Mucosa of descending colon (tissue), 3 donors: ENCODE measurements at places on chromosomes 3 and 15. TPM values are rescaled to one million over a fixed set of nuclear protein-coding genes. Genes with fewer than 3 reads are reported as not detected.

DNA sequence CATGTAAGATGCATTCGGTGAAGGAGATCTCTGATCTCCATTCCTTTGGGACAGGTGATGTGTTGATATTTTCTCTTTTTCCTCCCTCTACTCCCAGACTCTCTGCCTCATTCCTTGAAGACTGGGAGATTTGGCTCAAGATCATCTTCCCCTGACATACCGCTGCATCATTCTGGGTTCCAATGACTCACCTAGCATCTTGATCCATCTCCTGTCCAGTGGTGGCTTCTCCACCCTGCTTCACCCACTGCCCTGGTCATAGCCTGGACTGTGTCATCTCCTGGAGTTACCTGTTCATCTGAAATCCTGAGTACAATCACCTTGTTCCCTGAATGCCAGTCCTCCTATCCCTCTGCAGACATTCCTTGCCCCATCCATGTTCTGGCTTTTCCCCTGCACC, 57.4 kb upstream of the TRAK1 start:
- no peak for DNase-seq

- DNase-seq: peak; percentile 66
Measured at GRCh38 chr3:73624017-73624820, 522 bp downstream of the PDZRN3 start.

DNA sequence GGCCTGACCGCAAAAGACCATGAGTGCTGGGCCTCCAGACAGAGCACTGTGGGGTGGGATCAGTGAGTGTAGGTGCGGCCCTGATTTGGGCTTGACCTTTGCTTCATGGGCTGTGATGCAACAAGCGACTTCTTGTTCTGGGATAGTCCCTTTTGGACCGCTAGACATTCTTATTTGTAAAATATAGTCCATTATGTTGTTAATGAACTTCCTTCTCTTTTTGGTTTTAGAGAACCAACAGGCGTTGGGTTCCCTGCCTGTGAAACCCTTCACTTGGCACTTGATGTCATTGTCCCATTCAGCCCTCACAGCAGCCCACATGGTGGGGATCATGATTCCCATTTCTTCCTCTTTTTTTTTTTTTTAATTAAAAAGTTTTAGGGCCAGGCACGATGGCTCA, 15.8 kb upstream of the TRH start:
- DNase-seq: no peak

GRCh38 chr15:55695432-55695831, 47.5 kb downstream of the PRTG start:
- DNase-seq: no peak

DNA sequence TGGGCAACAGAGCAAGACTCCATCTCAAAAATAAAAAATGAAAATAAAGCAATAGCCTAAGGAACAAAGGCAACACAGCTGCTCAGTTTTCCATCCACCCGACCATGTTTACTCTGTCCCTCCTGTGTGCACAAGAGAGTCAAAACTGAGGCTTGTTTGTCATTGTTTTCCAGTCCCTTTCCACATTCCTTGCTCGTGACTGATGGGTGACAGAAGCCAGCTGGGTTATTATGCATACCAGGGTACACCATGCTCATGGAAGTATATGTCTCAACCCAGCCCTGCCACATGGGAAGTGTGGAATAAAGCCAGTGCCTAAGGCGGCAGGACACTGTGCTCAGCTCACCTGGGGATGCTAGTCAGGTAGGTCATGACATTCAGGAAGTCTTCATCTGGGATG, 49.5 kb downstream of the MCF2L2 start:
- DNase-seq: no peak

GRCh38 chr15:28946803-28947202, 61.0 kb downstream of the APBA2 start:
- no peak for DNase-seq

GRCh38 chr3:104397713-104398112, 969.0 kb upstream of the ALCAM start:
- DNase-seq: no peak

DNA sequence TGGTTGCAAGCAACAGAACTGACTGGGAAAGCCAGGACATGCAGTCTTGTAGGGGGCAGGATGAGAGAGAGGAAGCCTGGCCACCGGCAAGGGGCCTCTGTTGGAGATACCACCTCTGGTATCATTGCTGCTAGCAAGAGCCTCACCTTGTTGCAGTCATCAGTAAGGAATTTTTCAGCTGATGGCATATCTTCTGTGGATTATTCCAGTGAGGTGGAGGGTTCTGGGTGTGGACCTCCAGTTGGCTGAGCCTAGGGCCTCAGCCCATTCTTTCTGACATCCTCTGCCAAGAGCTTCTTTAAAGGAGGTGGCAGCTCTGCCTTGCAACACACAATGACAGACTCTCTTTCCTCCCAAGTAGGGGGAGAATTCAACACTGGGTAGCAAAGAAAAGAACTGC, 128.9 kb downstream of the AQP9 start:
- DNase-seq: no peak

DNA sequence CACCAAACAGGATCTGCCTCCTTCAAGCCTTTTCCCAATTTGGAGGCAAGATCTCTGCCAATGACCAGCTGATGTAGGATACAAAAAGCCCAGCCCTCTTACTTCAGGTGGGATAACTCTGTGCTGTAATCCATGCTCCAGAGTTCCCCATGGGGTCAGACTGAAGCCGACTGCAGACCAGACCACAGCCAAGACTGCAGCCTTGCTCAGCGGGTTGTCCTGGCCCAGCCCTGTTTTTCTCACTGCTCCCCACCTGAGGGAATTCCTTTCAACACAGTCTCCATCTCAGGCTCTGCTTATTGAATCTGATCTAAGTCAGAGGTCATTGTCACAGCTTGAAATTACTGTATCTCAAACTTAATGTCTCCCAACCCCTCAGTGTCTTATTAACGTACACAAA, 207.0 kb downstream of the MYRIP start:
- DNase-seq: no peak

DNA sequence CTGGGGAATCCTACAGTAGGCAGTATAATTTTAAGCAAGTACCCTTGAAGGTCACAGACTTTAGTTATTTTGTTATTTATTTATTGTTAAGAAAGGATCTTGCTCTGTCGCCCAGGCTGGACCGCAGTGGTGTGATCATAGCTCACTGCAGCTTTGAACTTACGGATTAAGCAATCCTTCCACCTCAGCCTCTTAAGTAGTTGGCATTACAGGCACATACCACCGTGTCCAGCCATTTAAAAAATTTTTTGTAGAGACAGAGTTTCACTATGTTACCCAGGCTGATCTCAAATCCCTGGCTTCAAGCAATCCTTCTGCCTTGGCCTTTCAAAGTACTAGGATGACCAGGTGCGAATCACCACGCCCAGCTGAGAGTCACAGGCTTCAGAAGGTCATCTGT, 22.1 kb upstream of the SH3BP5 start:
- DNase-seq: no peak

GRCh38 chr3:21898316-21898715, 147.3 kb upstream of the ZNF385D start:
- DNase-seq: no peak

DNA sequence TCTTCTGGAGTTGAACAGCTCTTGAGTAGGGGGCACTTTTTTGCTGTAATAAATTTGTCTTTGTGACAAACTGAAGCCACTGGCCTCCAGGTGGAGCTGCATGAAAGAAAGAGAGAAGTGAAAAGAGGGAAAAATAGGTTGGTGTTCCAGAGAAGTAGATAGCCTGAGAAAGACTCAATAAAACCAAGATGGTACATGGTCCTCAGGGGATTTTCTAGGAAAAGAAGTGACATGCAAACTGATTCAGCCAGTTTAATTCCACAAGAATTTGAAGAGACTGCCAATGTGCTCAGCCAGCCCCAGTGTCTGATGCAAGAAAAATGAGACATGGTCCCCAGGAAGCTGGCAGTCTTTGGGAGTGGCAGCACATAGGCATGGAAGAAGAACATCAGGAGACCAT, 152.7 kb downstream of the CD47 start:
- DNase-seq: peak; percentile 27

- DNase-seq: peak; percentile 73
Measured at GRCh38 chr3:187744169-187745151, 808 bp downstream of the BCL6 start.

DNA sequence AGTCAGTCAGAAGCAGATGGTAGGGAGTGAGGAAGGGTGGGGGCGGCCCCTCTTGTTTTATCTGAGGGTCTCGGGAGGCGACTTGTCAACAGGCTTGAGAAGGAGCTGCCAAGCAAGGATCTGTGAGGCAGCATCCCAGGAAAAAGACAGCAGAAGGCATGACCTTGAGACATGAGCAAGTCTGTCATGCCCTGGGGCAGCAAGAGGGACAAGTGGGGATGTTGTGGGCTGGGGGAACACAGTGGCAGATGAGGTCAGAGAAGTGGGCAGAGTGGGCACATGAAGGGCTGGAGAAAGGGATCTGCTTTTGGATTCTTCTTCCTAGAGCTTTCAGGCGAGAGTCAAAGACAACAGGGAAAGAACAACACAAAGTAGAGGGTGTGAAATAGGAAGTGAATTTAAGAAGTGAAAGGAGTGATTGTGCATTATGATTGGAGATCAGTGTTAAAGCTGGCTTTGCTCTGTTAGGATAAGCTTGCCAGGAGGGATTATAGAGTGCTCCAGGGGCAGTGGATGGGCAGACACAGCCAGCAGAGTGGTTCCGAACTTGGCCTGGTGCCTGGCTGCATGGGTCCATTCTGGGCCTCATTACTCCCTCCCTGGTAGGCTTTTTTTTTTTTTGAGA, 73.3 kb downstream of the USP13 start:
- DNase-seq: no peak

DNA sequence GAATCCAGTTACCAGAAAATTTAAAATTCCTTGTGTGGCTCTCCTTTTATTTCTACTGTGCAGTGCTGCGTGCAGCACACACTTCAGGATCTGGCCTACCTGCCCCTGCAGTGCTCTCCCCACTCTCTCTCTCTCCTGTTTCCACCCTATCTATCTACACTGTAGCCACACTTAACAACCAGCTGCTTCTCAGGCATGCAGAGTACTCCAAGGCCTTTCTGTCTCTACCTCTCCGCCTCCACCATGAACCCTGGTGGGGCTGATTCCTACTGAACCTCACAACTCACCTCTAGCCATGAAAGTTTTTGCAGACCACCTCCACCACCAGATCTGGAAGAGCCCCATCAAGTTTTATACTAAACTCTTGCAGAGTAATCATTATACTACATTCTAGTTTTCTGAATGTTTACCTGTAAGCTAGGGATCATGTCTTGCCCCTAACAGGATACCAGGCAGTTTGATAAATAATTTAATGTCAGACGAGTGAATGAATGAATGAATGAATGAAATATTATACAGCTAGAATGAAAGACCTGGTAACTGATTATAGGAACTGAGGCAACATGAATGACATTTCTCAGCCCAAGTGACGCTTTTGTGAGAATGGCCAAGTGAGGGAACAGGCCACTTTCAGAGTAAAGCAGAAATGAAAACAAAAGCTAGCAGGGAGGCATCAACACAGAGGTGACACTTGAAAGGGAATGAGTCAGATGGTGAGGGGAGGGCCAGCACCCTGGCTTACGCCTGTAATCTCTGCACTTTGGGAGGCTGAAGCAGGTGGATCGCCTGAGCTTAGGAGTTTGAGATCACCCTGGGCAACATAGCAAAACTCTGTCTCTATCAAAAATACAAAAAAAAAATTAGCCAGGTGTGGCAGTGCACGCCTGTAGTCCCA, 363.5 kb downstream of the FOXP1 start:
- DNase-seq: no peak

GRCh38 chr3:197248341-197248740, 50.1 kb downstream of the DLG1 start:
- no peak for DNase-seq

DNA sequence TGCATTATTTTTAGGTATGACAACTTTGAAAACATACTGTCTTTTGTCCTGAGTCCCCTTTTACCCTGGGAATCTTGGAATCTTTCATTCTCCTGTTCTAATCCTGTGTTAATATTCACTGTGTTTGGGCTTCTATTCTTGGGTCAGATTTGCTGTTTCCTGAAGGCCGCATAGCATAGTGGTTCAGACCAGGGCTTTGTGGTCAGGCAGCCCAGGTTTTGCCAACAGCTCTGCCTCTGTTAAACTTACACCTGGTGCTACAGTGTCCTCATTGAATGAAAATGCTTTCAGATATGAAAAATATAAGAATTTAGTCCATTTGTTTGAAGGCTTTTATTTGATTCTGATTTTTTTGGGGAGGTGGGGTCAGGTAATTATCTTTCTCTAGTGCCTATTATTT, 58.4 kb downstream of the SLC25A26 start:
- no peak for DNase-seq

GRCh38 chr3:143794793-143795462, 53.3 kb downstream of the SLC9A9 start:
- no peak for DNase-seq

DNA sequence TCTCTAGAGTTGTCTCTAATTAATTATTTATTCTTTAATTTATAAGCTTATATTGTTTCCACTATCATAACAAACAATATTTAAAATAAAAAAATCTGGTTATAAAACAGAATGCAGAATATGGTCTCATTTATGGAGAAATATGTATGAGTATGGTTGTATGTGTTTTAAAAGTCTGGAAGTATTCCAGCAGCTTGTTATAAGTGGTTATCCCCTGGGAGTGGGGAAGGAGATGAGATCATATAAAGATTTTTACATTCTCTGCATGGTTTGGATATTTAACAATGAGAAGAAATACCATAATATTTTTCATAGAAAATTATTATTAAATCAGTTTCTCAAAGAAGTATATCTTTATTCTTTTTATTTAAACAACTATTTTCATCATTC, 135.4 kb upstream of the MB21D2 start:
- DNase-seq: no peak

DNA sequence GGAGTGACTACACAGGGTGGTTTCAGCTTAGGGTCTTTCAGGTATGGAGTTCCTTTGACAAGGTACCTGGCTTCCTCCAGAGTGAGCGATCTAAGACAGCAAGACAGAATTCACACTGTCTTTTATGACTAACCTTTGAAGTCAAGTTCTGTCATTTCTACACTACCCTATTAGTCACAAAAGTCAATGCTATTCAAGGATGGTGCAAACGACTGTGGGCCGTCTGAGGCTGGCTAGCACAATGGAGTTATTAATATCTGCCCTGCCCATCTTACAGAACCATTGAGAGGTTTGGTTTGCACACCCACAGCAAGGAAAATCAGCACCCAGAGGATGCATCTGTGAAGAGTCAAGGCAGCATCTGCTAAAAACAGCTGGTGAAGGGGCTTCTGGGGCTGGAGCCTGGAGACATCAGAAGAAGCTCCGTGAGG, 62.9 kb upstream of the XCR1 start:
- no peak for DNase-seq

- DNase-seq: no peak
Measured at GRCh38 chr15:23420806-23421575, 26.1 kb downstream of the GOLGA6L2 start.

The POPDC2 gene
- 4.2 TPM for total RNA-seq

The TOPAZ1 gene
- not detected for total RNA-seq

The SLC38A3 gene
- total RNA-seq: 0.32 TPM

The FANCD2OS gene
- total RNA-seq: not detected

The CDC25A gene
- total RNA-seq: 4.3 TPM

The GABRA5 gene
- not detected for total RNA-seq
